ENCODE measurements at places on chromosomes 2 and 18.

- DNase-seq, result no peak
Measured at GRCh38 chr2:150228936-150229335, 258.5 kb downstream of the RND3 start.

DNA sequence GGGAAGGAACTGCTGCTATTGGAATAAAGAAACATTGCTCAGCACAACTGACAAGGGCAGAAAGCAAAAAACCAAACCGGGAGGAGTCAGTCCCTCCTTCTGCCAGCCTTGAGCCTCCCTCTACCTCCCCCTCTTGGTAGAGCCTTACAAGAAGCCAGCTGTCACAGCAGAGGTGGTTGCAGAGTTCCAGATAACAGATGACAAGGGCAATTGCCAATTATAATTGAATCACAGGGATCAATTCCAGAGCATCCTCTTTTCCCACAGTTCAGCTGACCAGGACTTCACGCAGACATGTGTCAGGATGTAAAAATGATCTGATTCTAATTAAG lies 548.2 kb upstream of the LRRTM1 start:
- no peak for DNase-seq

GRCh38 chr18:53701697-53702096 lies 522.8 kb downstream of the MBD2 start:
- DNase-seq, result no peak

GRCh38 chr18:79621501-79621900 lies 58.1 kb upstream of the CTDP1 start:
- no peak for DNase-seq

DNA sequence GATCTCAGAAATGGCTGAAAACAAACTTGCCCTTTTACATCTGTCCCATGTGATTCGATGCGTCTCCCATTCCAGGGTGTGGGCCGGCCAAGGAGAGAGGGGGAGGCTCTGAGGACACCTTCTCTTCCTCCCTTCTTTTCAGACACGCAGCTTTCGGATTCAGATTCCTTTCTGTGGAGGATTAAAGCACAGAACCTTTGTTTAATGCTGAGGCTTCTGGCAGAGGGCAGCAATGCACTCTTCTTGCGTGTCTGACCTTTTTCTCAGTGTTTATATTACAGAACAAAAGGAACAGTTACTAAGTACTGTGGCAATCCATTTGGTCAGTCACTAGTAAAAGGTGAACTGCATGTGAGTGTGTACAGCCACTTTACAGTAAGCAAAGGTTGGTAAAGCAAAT lies 268.9 kb upstream of the CCDC68 start:
- no peak for DNase-seq

DNA sequence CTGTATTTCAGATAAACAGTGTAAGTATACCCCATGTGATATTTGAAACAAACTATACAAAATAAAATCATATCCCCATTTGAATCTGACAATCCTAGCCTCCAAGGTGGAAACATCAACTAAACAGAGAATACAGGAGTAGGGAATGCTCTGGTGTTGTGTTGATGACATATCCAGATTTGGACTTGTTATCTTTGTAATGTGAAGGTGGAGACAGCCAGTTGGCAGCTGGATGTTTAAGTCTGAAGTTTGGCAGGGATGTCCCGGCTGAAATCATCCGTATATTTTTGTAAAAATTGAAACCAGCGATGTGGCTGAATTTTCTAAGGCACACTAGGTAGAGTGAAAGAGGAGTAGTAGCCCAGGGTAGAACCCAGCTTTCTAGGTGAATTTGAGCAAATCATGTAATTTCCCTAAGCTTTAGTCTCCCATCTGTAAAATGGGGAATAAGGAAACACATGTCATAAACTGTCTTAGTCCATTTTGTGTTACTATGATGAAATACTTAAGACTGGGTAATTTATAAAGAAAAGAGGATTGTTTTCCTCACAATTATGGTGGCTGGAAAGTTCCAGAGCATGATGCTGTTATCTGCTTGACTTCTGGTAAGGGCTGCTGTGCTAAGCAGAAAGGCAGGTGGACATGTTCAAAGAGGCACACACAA lies 246.6 kb upstream of the APCDD1 start:
- DNase-seq, result no peak

GRCh38 chr2:230974096-230974913 lies 21.6 kb upstream of the SPATA3 start:
- peak; percentile 75 for DNase-seq

GRCh38 chr2:138274421-138275291 lies 226.9 kb upstream of the SPOPL start:
- DNase-seq, result no peak

- DNase-seq, result peak; percentile 55
Measured at GRCh38 chr2:73920577-73921545, 5.8 kb upstream of the DGUOK start.

GRCh38 chr18:341102-341501 lies 73.3 kb upstream of the THOC1 start:
- DNase-seq, result no peak

- no peak for DNase-seq
Measured at GRCh38 chr2:74857215-74857614, 23.3 kb downstream of the HK2 start.

DNA sequence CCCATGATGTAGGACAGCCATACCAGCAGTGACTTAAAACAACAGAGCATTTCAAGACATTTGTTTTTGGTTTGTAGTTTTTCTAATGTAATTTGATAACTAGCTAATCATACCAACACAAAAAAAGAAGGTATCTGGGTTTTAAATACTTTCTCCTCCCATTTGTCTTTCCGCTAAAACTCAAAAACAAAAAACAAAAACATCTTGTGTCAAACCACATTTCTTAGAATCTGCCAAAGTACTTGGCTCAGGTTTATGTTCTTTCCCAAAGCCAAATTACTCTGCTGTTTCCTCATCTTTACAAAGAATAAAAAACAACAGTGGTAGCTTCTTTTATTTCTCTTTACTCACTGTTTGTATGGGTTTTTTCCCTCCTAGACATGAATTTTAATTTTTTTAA lies 71.5 kb downstream of the GREB1L start:
- no peak for DNase-seq

GRCh38 chr2:120740375-120740764 lies 4.7 kb downstream of the GLI2 start:
- no peak for DNase-seq

GRCh38 chr2:224946895-224947294 lies 95.4 kb downstream of the DOCK10 start:
- no peak for DNase-seq

- DNase-seq, result no peak
Measured at GRCh38 chr2:234240917-234241316, 190.4 kb downstream of the SPP2 start.

DNA sequence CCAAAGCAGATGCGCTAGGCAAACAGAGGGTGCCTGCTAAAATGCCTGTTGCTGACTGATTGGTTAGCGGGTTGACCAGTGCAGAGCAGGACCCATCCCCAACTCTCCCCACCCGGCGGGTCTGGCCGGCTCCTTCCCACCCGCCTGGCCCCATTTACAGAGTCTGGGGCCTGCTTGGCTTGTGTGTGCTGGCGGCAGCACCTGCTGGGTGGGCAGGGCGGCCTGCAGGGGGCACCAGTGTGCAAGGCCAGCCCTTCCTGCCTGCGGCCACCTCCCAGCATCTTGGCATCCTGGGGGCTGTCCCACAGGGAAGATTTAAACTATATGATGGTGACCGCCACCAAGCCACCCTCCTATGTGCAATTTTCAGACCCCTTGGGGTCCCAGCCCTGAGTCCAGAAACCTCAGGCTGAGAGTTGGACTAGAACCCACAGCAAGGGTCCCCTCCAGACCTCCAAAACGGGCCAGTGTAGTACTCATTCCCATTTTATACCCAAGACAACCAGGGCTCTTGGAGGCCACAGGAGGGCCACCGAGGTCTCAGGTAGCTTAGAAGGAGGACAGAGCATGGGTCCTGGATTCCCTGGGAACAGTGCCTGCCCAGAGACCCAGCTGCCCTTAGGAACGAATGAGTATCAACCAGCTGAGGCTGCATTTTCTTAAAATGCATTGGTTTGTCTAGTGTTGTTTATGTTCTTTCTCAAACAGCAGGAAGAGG lies 173.6 kb downstream of the SMAD7 start:
- peak; percentile 78 for DNase-seq

GRCh38 chr2:61762292-61762691 lies 91.6 kb downstream of the FAM161A start:
- DNase-seq, result peak; percentile 6
